NCI-H1092 treated with DMSO at 0.1 percent for 48 hours (cell line): ENCODE measurements at places on chromosomes 5 and 9.

DNA sequence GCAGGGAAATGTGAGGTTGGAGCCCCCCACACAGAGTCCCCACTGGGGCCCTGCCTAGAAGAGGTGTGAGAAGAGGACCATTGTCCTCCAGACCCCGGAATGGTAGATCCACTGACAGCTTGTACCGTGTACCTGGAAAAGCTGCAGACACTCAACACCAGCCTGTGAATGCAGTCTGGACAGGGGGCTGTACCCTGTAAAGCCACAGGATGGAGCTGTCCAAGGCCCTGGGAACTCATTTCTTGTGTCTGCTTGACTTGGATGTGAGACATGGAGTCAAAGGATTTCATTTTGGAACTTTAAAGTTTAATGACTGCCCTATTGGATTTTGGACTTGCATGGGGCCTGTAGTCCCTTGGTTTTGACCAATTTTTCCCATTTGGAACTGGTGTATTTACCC lies 535.0 kb upstream of the MEF2C start:
- DNase-seq, result no peak

DNA sequence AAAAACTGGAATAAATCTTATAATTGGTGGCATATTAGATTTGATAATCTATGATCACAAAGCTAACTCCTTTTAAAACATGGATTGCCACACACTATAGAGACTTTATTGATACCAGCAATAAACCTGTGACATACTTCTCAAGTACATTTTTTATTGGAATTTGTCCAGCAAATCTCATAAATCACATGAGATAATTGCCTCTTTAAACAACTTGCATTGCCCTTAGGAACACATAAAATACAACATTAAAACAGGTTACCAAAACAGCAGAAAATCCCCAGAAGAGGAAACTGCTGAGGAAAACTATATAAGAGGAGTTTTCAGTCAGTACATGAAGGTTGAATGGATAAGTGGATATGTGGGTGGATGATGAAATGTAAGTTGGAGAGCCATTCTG lies 124.6 kb downstream of the SNCAIP start:
- no peak for DNase-seq

GRCh38 chr5:117837786-117838185 lies 1150.6 kb downstream of the DTWD2 start:
- DNase-seq, result no peak

GRCh38 chr5:119286511-119287488 lies 69.0 kb upstream of the TNFAIP8 start:
- no peak for DNase-seq
